ENCODE measurements at places on chromosomes 6 and 20. TPM values are rescaled to one million over a fixed set of nuclear protein-coding genes. Genes with fewer than 3 reads are reported as not detected.

GRCh38 chr20:4853004-4853403 lies 131.3 kb downstream of the PRND start:
- DNase-seq, result no peak

GRCh38 chr6:149545258-149545753 lies 537 bp downstream of the PPIL4 start:
- peak; percentile 59 for DNase-seq

DNA sequence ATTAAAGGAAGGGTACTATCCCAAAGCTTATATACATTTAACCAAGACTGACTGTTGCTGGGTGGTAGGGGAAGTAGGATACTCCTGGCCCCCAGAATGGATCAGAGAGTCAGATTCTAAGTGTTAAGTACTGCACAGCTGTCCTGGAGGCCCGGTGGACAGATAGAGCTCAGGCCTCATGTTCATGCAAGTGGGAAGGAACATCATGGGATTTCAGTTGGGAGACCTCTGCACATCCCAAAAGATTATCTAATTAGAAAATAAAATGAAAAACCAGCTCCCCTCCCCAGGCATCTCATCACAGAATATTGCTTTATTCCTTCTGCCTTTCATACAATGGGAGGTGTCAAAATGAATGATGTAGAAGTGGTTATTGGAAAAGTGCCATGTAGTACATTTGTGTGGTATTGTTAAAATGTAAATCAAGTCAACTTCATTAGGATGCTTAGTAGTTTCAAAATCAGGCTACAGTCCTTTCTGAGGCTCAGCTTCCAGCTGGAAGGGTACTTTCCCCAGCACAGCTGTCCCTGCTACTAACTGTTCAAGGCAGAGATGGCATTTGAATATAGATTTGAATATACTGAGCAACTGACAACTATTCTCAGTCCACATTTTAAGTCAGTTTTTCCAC lies 82.9 kb downstream of the SLC35B3 start:
- no peak for DNase-seq

- no peak for DNase-seq
These were observed 133.9 kb upstream of the MYLIP start for GRCh38 chr6:15994814-15995459.

DNA sequence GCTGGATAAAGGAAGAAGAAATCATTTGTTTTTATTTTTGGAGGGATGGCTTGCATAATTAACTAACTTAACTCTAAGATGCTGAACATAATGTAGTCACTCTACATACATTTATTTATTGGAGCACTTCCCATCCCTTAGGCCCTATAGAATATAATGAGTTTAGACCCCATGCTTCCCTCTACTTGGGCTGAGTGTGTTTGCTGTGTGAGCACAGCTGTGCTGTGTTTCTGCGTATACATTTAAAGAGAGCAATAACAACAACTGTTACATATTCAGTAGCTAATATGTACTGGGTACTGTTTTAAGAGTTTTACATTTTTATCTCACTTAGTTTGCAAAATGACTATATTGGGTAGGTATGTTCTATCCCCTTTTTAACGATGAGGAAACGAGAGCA lies 736.6 kb upstream of the NRSN1 start:
- DNase-seq, result no peak

The GMDS gene
- 53.4 TPM for total RNA-seq

Measured in activated T-helper 1 cell treated with anti-CD3 and anti-CD28 coated beads, Interleukin-12 subunit alpha, Interleukin-12 subunit beta, Interleukin-2, Interleukin-4 antibody, amounts not matched to agents 30 ng/mL and 10 ng/mL and 1 ng/mL, durations not matched to agents 14 hours and 24 hours and 36 hours (primary cell).